ENCODE measurements at places on chromosomes 4 and X.

GRCh38 chr4:25908491-25908901, 5.5 kb upstream of the SMIM20 start:
- peak; percentile 87 for DNase-seq

DNA sequence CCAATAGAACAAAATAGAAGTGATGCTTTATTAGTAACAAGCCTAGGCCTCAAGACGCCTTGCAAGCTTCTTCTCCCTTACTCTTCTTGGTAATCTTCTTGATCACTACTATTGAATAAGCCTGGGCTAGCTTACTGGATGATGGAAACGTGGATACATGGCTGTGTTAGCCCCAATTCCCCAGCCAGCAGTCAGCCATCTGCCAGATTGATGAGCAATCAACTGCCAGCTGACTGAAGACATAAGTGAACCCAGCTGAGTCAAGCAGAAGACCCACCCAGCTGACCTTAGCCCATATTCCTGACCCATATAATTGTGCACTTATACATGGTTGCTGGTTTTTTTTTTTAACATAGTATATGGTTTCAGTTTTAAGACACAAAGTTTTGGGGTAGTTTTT, 130.4 kb downstream of the DHX15 start:
- no peak for DNase-seq

DNA sequence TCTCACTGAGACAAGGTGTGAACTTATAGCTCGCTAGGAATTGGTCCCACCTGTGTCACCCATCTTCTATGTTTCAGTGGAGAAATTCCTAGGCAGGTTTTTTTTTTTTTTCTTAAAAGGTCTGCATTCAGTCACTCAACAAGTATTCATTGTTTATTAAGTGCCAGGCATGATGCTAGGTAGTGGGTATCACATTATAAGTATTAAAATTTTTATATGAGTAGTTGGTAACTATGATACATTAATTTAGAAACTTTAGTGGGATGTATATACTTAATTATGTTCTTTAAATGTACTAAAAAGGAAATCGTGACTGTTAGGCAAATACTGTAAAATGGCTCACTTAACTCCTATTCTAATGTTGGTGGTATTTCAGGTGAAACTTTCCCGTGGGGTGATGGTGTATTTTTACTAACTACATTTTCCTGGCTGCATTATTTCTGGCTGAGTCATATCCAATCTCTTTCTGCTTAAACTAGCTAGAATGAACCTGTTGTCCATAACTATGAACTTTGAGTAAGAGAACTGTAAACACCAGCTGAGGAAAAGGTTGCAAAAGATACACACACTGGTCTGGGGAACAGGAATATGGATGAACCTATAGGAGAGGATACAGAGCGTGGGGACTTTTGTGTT, 49.3 kb upstream of the MED14 start:
- DNase-seq: no peak

DNA sequence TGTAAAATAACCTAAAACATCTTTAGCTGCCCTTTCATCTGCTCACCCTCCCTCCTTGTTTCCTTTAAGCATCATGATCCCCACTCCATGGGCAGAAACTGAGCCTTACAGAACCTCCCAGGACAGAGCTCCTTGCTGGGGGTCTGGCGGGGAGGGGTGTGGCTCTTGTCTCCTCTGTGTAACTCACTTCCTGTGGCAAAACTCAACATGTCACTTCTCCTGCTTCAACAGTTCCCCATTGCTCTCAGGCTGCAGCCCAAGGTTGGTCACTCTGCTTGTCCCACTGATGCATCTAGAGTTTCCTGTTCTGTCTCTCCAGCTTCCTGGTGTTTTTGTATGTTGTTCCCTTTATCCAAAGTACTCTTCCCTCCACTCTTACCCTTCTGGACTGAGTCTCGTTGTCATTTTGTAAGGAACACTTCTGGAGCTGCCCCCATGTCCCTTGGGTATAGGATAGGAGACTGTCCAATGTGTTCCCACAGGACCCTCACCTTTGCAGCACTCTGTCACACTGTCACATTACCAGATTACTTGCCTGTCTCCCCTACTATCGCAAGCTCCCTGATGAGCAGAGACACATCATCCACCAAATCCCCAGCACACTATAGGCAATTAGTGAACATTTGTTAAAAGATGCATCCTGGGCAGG, 19.6 kb downstream of the TMEM31 start:
- no peak for DNase-seq

DNA sequence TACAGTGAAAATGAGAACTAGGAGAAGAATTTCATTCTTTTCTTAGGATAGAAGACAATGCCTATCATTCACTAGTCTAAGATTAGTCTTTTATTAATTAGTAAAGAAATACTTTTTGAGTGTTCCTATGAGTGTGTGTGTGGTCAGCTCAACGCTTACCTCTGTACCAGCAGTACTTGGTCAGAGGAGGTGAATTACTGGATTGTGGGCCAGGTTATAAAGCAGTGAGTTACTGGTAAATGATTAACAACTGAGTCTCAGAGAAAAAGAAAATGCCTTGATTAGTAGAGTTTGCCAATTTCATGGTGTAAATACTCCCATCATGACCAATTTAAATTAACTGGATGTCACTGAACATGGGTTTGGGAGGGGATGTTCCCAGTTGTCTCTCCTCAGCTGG, 444.6 kb downstream of the STIM2 start:
- DNase-seq: no peak

GRCh38 chr4:19399001-19399400, 852.7 kb upstream of the SLIT2 start:
- no peak for DNase-seq

GRCh38 chr4:140078366-140078765, 75.6 kb downstream of the MAML3 start:
- no peak for DNase-seq

DNA sequence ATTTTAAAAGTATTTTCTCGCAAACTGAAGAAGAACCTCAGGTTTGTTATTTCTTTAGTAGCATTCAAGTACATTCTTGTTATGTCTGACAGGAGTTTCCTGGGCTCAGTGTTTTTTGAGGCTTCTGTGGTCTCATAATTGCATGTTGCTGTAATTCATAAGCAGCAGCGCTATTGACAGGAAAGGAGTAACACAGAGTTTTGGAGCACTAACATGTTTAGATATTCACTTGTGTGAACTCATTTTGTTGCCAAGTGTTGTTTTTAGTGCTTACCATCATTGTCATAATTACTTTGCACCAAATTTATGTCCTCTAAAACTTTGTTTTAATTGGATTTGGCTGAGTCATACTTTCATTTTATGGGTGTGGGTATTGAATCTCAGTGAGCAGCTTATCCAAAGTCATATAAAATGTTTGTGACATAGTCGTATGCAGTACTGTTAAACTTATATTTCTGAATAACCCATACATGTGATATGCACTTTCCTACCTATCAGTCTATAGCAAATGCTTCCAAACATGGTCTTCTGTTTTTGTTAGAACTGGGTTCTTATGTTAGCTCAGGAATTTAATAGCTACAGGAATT, 358.7 kb upstream of the CTSO start:
- DNase-seq: no peak

- no peak for DNase-seq
These were observed 68.2 kb upstream of the GK2 start for GRCh38 chr4:79476196-79476595.

GRCh38 chrX:49878128-49878833, 1.0 kb upstream of the USP27X start:
- DNase-seq: no peak

DNA sequence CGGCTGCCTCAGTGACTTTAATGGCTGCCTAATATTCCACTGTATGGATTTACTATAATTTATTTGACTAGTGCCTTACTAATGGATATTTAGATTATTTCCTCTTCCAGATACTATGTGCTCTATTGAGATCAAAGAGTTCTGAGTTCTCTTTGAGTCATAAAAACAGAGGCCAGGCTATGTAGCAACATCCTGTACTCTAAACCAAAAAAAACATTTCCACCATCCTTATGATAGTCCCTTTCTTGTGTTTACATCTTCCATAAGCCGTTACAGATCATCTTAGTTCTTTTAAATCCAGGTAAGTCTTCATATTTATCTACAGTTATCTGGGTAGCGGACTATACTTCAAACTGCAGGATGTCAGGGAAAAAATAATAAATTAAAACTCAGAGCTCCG, 56.6 kb upstream of the TMEM184C start:
- DNase-seq: no peak

DNA sequence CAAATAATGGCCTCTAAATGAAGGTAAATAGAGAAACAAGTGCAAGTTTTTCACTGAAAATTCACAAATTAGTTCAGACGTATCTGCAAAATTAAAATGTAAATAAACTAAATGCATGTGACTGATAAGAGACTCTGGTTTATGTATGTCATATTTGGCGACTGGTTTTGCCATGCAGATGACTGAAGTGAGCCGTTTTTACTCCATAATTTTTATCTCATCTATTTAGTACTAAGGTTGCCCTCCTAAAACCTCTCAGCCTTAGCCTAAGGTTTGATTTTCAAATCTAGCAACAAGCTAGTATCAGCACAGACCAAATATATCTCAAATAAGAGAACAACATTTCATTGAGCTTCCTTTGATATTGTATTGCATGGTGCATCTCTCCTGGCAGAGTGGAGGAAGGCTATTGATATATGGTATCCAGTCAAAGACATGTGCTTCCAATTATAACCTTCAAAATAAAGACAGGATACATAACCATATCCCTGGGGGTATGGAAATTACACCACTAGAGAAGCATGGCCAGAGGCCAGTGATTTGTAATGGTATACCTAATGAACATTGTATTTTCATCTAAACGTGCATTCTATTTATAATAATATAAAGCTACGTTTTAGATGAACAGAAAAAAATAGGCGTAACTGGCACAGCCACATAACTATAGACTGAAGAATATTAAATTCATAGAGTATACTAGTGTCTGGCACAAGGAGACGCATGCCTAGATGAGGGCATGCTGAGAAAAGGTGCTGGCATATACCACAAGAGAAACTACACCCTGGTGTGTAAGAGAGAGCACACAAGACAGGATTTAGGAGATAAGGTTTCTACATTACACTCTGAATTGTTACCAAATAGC, 392.6 kb upstream of the INTU start:
- DNase-seq: no peak

- DNase-seq: no peak
These were observed 44.2 kb downstream of the TBC1D14 start for GRCh38 chr4:6953751-6954380.

DNA sequence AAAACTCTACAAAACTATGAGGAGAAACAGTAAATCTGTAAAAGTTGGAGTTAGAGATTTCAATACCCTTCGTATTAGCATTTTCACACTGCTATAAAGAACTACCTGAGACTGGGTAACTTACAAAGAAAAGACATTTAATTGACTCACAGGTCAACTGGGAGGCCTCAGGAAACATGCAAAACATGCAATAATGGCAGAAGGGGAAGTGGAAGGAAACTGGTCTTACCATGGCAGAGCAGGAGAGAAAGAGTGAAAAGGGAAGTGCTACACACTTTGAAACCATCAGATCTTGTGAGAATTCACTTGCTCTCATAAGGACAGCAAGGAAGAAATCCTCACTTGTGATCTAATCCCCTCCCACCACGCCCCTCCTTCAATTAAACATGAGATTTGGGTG, 949.9 kb downstream of the TECRL start:
- DNase-seq: no peak

- no peak for DNase-seq
These were observed 112.3 kb upstream of the RAP2C start for GRCh38 chrX:132331532-132331931.

DNA sequence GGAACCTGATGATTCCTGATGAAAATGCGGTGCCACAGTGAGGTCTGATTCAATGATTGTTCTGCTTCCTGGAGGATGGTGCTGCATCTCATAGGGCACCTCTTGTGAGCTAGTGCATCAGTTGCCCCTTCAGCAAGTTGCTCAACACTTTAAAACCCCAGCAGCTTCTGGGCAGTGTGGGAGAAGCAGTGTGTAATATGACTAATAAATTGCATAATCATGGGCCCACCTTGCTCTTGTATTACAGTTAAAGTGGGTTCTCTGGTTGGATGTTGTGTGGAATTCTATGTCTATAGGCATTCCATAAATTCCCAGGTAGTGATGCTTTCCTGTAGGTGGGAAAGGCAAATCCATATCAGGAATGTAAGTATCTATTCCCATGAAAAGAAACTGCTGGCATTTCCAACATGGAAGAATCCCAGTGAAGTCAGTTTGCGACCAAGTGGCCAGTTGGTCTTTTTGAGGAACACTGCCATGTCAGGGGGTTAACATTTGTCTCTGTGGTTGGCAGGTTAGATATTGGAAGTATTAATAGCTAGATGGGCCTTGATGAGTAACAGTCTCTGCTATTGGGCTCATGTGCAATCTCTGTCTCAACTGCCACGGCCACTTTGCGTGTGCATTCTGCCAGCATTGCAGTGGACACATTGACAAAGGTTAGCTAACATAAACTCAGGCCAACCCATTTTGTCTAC, 121.1 kb upstream of the OTUD4 start:
- DNase-seq: no peak

DNA sequence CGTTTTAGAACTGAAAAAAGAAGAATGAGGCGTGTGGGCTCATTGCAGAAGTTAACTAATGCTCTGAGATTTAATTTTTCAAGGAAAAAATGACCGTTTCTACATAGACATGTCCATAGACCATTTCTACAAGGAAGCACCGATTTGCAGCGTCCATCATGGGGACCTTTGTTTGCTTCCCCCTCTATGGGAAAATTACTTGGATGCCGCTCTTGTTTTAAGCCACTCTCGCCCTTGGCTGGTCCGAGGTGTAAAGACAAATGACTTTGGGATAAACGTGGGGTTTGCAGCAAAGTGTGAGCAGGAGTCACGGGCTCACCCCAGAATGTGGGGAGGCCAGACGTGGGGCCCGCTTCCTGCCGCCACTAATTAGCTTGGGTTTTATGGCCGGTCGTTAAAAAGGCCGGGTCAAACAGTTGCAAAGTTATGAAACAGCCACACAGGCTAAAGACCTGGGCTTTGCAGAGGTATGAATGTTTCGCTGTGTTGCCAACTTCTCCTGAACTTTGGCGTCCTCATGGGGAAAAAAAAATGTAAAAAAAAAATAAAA, 235.9 kb downstream of the SHOX start:
- DNase-seq: no peak

DNA sequence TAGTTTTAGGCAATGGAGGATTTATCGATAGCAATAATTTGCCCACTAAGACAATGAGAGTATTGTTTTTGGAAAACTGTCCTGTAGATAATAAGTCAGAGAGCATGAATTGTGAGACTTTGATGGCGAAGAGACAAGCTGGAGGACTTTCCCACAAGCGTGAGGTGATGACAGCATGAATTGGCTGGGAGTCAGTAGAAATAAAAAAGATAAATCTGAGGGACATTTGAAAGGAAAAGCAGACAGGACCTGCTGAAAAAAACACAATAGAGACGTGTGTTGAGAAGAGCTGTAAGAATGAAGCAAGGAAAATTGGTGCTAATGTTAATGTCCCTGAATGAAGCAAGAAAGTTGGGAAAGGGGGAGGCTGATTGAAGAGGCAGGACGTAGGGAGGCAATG, 233.5 kb downstream of the DCTD start:
- DNase-seq: no peak

GRCh38 chr4:157271166-157271869, 50.8 kb downstream of the GRIA2 start:
- DNase-seq: no peak

DNA sequence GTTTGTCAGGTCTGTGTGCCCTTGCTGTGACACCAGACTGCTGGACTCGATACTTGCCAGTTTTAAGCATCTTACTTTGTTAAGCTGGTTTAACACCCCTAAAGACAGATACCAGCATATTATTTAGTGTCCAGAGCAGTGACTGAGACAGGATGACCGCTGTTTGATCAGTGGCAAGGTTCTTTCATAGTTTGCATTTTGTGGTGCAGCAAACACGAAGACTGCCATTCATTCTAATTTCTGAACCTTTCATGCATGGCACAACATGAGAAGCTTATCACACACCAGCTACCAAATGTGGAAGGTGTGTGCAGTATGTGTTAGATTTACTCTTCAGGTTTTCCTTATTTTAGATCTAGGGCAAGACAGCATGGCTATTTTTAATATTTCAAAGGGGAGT, 28.2 kb downstream of the JADE1 start:
- no peak for DNase-seq

Data from AG04449 (cell line).